IMR-90 (cell line): ENCODE measurements at places on chromosomes 7 and 10. TPM values are rescaled to one million over a fixed set of nuclear protein-coding genes. Genes with fewer than 3 reads are reported as not detected.

The OIT3 gene
- not detected in 2 replicates for total RNA-seq

The EPO gene
- total RNA-seq, result not detected in 2 replicates

The ASAH2 gene
- 0.18 and 1.1 TPM in 2 replicates for total RNA-seq

The CPN1 gene
- not detected in 2 replicates for total RNA-seq

The MYO3A gene
- total RNA-seq, result not detected in 2 replicates

The UNCX gene
- total RNA-seq, result not detected in 2 replicates

The MEST gene
- total RNA-seq, result 231 and 317 TPM in 2 replicates

The EN2 gene
- total RNA-seq, result not detected in 2 replicates

The CRHR2 gene
- not detected in 2 replicates for total RNA-seq

The TMEM72 gene
- total RNA-seq, result not detected in 2 replicates

The CPA2 gene
- total RNA-seq, result not detected in 2 replicates

The HYCC1 gene
- 78.3 and 185 TPM in 2 replicates for total RNA-seq

The TASOR2 gene
- 53.6 and 64.7 TPM in 2 replicates for total RNA-seq

DNA sequence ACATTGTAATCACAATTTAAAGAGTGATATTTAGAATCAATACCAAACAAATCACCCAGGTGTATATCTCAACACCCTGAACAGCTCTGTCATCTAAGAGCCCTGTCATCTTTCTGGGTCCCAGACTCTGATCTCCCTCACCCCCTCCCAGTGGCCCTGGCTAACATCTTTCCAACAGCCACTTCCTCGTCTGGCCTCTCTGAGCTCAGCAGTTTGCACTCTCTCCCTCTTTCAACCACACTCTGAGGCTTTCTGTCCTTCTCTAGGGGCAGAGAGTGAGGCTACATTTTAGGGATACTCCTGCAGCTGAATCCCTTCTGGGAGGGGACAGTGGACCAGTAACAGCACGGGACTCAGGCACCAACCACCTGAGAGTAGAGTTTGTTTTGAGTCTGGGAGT lies 17.1 kb upstream of the PRRT4 start:
- no peak for DNase-seq

DNA sequence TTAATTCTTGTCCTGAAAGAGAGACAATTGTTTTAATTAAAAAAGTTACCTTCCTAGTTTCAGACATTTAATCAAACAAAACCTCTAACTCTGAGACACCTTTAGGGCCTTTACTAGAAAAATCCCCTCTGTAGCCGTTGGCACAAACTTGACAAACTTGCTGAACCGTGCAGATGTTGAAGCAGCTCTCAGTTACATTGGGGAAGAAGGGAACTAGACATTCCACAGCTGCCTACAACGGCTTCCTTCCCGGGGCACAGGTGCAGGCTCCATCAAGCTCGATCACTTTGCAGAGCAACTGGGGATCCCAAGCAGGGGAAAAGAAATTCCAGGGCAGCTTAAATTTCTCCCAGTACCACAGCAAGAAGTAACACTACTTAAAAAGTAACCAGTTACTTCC lies 141.3 kb downstream of the SKAP2 start:
- no peak for DNase-seq

GRCh38 chr7:50362712-50363282 lies 58.3 kb downstream of the IKZF1 start:
- DNase-seq, result no peak

GRCh38 chr10:73332379-73332778 lies 26.3 kb downstream of the CFAP70 start:
- no peak for DNase-seq

DNA sequence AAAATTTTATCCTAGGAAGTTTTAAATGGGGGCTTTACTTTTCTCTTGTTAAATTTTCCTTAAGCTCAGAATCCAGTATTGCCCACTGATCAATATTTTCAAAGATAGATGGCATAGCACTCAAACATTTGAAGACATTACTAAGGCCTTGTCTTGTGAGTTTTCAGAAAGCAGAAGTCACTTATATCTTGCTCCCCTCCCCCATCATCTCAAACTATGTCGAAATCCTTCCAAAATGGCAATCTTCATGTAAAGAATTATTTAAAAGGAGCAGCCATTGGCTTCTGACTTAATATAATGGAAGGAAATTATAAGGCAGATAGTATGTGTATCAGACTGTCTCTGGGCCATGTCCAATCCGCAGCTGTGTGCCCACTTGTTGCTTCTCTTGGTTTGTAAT lies 553.5 kb upstream of the C7orf33 start:
- no peak for DNase-seq

DNA sequence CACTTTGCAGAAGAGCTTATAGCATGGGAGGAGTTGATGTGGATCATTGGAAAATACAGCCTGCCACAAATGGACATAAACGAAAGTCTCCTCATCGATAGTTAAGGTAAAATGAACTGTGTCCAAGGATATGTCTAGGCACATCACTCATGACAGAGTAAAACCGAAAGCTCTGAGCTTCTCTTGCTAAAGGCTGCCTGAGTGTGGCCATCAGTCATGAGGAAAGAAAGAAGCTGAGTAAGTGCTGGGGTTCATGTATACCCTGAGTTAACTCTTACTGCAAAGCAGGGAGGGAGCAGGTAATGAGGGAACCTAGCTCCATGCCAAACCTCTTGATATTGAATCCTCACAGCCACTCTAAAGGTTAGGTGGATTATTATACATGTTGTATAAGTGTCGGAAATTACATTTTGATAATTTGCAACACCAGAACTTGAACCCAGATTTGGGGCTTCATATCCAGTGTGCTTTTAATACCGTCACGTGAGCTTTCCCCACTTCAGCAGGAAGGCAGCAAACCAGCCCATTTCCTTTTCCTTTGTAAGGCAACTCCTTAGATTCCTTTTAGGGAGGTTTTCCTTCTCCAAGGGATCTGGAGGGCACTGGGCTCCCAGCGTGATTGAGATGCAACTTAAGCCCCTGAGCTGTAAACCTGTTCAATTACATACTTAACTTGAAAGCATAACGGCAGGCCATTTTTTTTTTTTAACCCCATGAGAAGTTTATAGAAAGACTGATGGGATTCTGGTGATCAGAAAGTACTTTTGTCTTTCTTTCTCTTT lies 215.0 kb downstream of the PHF14 start:
- no peak for DNase-seq

GRCh38 chr7:132075515-132075914 lies 500.8 kb downstream of the PLXNA4 start:
- no peak for DNase-seq
